Tibial artery (tissue), 4 donors: ENCODE measurements at places on chromosomes 6 and 20.

DNA sequence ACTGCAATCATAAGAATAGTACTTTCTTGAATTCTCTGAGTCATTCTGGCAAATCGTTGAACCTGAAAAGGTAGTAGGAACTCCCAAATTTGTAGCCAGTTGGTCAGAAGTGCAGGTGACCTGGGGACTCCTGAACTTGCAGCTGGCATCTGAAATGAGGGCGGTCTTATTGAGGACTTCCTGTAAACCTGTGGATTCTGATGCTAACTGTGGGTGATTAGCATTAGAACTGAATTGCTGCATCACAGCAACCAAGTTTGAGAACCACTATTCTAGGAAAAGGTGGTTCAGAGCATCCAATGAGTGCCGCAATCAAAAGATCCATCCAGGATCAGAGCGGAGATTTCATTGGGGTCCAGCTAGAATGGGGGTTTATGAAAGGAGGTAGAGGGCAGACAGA lies 50.2 kb upstream of the UTRN start:
- no peak for DNase-seq
- no peak overlapping the region for H3K4me3 ChIP-seq
- no peaks in the 10 kb centered on the region for H3K36me3 ChIP-seq
- no peaks in the 10 kb centered on the region for H3K27me3 ChIP-seq

DNA sequence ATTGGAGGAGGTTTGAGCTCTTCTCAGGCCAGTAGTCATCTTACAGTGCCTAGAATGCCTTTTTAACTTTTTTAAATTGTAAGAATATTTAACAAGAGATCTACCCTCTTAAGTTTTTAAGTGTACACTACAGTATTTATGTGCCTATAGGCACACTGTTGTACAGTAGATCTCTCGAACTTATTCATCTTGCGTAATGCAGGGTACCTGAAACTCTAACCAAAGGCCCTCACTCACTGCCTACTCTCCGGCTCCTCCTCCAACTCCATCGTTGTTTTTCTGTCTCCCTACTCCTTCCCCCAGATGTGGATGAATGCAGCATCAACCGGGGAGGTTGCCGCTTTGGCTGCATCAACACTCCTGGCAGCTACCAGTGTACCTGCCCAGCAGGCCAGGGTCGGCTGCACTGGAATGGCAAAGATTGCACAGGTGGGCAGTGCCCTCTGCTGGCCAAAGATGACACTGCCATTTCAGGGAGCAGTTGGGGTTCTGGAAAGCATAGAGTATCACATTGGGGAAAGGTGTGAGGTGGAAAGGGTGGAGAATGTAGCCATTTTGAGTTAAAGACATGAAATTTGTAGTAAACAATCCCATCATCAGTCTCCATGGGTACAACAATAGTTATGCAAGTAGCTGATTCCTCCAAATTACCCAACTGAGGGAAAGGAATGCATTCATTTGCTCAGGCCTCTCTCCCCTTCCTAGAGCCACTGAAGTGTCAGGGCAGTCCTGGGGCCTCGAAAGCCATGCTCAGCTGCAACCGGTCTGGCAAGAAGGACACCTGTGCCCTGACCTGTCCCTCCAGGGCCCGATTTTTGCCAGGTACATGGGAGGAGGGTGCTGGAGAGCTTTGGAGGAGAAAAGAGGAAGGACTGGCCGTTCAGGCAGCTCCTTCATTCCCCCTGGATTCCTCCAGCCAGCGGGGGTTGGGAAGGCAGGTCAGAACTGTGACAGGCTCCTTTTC lies 18.4 kb upstream of the ZNF76 start:
- H3K27me3 ChIP-seq: no peaks in the 10 kb centered on the region
- H3K27ac ChIP-seq: peak overlapping the region; percentile 80
- peaks cover 27% of the 10 kb centered on the region for H3K4me1 ChIP-seq
- peaks cover 47% of the 10 kb centered on the region for H3K36me3 ChIP-seq
- peak; percentile 83 for DNase-seq

- no peaks in the 10 kb centered on the region for H3K4me1 ChIP-seq
- no peak overlapping the region for H3K4me3 ChIP-seq
- H3K27me3 ChIP-seq: no peaks in the 10 kb centered on the region
- no peaks in the 10 kb centered on the region for H3K36me3 ChIP-seq
Observed at GRCh38 chr6:146990284-146990683, 213.9 kb upstream of the STXBP5 start.

DNA sequence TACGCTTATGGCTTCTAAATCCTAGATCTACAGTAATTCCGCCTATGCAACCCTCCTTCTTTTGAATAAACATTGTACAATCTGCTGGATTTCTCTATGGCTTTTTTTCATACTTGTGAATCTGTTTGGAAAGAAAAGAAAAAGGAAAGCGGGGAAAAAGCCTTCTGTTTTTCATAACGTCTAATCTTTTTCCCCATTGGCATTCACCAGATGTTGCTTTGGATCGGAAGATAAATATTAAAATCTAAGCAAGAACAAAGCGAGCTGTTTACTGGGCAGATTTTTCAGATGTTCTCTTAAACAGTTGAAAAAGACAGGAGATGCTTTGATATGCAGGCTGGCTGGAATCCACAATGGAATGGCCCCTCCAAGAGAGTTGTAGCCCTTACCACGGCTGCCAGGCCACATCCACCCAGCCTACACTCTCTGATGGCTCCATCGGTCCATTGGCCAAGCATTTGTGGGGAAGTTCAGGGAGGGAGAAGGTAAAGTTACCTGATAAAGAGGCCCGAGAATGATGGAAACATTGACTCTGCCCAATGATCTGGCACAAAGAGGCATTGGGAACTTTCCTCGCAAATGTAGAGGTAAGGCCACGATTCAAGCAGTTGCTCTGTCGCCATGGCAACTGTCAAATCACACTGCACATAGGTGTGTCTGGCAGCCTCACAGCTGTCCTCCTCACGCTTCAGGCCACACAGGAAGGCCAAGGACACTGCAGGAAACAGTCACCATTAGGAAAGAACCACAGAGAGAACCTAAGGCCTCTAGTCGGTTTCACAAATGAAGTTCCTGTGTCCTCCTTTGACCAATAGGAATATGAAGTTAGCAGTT lies 70.3 kb downstream of the PKHD1 start:
- H3K36me3 ChIP-seq: no peaks in the 10 kb centered on the region
- DNase-seq: no peak
- H3K4me3 ChIP-seq: no peak overlapping the region
- H3K27ac ChIP-seq: no peak overlapping the region
- no peaks in the 10 kb centered on the region for H3K27me3 ChIP-seq

- H3K4me3 ChIP-seq: no peak overlapping the region
- H3K27ac ChIP-seq: no peak overlapping the region
- peaks cover under 1% of the 10 kb centered on the region for H3K4me1 ChIP-seq
- no peak for DNase-seq
Observed at GRCh38 chr6:3152689-3153088, 4.7 kb downstream of the TUBB2A start.

DNA sequence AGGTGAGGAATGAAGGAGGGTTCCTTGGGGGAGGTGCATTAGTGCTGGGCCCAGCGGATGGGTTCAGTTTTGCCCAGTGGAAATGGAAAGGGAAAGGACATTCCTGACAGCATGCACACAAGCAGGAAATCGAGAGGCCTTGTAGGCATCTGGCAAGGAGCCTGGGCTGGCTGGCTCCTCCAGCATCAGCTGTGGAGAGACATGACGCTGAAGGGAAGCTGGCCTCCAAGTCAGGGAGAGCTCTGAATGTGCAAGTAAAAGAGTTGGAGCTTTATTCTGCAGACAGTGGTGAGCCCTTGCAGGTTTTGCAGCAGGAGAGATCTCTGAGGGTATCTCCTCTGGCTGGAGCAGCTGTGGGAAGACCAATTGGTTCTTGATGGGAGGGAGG lies 154.3 kb downstream of the MRPL14 start:
- DNase-seq: peak; percentile 90
- peak overlapping the region; percentile 59 for H3K27ac ChIP-seq
- H3K4me3 ChIP-seq: no peak overlapping the region
- no peaks in the 10 kb centered on the region for H3K36me3 ChIP-seq
- no peaks in the 10 kb centered on the region for H3K27me3 ChIP-seq

- H3K4me3 ChIP-seq: no peak overlapping the region
- H3K4me1 ChIP-seq: no peaks in the 10 kb centered on the region
- no peaks in the 10 kb centered on the region for H3K27me3 ChIP-seq
- no peaks in the 10 kb centered on the region for H3K36me3 ChIP-seq
- no peak for DNase-seq
Observed at GRCh38 chr6:103504501-103505154, 1355.1 kb downstream of the HACE1 start.

DNA sequence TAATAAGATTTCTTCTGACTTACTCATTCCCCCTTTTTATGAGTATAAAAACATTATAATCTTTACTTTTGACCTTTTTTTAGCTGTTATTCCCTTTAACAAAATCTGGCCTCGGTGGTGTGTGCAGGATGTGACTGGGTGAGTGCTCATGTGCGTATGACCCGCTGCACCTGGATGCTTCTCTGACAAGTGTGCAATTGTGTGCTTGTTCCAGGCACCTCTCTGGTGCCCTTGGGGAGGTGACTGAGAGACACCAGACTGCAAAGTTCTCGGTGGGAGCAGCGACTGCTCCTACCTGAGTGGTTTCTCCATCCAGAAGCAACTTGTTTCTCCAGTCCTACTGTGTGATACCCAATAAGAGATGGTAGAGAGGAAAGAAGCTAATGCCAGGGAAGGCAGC lies 65.0 kb downstream of the ISM1 start:
- H3K36me3 ChIP-seq: peaks cover 5% of the 10 kb centered on the region
- no peaks in the 10 kb centered on the region for H3K4me1 ChIP-seq
- no peak overlapping the region for H3K27ac ChIP-seq
- H3K27me3 ChIP-seq: no peaks in the 10 kb centered on the region
- H3K4me3 ChIP-seq: no peak overlapping the region
